ENCODE measurements at places on chromosomes 1 and 21. TPM values are rescaled to one million over a fixed set of nuclear protein-coding genes. Genes with fewer than 3 reads are reported as not detected.

Gene ABCG1
- total RNA-seq, result 27.5 TPM

Gene PDZK1IP1
- total RNA-seq, result not detected

Gene CERS2
- total RNA-seq, result 36.0 TPM

Gene TCHHL1
- not detected for total RNA-seq

Gene KRTAP13-2
- total RNA-seq, result not detected

Gene FAM72C
- total RNA-seq, result 0.31 TPM

Gene CFHR3
- total RNA-seq, result not detected

Gene FTCD
- total RNA-seq, result 2.2 TPM

Gene VPS13D
- 121 TPM for total RNA-seq

Gene GRIK3
- total RNA-seq, result 58.5 TPM

Gene TMIGD3
- total RNA-seq, result 1.3 TPM

Gene GNG4
- 32.2 TPM for total RNA-seq

Gene VASH2
- total RNA-seq, result 80.4 TPM

Gene RGS7
- 28.2 TPM for total RNA-seq

Gene SYF2
- total RNA-seq, result 31.9 TPM

All from parietal lobe (tissue), 2 donors.